ENCODE measurements at places on chromosomes 12 and 14.

DNA sequence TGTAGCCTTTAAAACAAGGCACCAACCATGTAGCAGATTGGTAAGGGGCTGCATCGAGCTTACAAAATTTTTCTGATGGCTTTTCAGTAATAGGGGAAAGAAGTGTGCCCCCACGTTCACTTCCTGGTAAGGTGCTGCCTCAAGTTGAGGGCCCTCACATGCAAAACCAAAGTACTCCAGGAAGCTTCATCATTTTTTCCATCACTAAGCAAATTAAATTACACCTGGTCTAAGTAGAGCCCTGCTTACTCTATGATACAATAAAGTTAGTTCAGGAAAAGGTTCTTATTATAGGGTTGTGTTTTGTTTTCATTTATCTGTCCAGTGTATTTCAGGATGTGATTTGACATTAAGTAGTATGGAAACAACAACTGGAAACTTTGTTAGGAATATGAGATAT lies 15.0 kb upstream of the AKAP5 start:
- DNase-seq: no peak

GRCh38 chr14:93103392-93104080 lies 12.2 kb downstream of the ITPK1 start:
- DNase-seq: no peak

DNA sequence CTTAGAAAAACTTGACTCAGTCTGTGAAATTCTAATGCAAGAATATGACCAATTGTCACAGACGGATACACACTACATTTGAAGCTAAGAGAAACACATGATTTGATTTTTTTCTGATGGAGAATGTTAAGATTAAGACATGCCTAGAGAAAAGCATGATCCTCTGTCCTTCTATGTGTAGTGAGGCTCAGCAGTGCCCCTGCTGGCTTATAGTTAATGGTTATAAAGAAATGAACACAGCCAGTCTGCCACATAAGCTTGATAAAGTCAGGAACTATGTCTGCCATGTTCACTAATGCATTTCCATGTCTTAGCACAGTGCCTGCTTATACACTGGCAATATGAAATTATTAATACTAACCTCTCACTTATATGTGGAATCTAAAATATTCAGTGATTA lies 168.1 kb upstream of the DAAM1 start:
- DNase-seq: no peak

- DNase-seq: no peak
Observed at GRCh38 chr14:24712374-24712773, 78.4 kb upstream of the GZMB start.

DNA sequence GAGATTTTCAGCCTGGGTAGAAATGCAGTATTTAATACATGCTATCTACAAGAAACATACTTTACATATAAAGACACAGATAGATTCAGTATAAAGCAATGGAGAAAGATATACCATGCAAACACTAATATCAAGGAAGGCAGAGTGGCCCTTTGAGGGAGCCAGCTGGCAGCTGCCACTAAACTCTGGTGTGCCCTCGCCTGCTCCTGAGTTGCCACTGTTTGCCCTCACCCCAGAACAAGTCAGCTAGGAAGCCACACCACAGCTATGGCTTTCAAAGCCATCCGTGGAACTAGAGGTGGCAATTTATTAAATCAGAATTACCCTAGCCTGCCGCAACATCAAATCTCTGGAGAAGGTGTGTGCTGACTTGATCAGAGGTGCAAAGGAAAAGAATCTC lies 18.3 kb downstream of the PXN start:
- no peak for DNase-seq

DNA sequence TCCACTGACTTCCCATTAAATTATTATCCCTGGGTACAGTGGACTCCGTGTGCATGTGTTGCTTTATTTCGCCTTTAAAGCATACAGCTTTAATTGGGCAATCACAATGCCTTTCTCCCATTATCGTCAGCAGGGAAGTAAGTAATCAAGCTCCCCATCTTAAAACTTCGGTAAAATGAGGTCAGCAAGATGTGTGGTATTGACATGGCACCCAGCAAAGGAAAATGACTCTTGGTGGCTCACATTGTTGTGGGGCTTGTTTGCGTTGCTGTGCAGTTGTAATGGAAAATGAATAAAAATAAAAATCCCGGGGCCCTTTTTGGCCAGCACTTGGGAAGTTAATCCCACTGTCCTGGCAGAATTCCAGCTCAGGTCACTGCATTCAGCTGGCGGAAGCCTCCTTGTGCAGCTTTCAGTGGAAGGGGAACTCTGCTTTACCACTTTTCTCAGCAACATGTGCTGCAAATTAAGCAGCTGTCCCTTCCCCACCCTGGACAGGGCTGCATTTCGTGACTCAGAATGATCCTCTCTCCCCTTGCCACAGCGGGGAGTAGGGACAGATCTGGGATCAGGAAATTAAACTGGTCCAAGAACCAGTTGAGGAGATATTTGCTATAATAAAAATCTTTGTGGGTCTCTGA lies 13.9 kb upstream of the ATP2A2 start:
- peak; percentile 42 for DNase-seq

GRCh38 chr14:89340200-89341181 lies 76.5 kb downstream of the FOXN3 start:
- DNase-seq: no peak

DNA sequence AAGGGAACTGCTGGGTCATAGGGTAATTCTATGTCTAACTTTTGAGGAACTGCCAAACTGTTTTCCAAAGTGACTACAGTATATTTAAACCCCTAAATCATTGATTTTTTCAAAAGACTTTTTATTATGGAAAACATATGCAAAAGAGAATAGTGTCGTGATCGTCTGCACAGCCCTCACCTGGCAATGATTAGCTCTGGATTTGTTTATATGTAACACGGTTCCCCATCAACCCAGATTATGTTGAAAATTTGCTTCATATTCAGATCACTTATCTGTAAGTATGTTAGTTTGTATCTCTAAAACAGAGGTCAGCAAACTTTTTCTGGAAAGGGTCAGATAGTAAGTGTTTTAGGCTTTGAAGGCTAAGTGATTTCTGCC lies 52.7 kb downstream of the CCDC92 start:
- DNase-seq: no peak

GRCh38 chr14:23644919-23645336 lies 8.8 kb downstream of the DHRS2 start:
- DNase-seq: no peak

- peak; percentile 53 for DNase-seq
Observed at GRCh38 chr12:52454411-52455201, 2.7 kb upstream of the KRT6B start.

All from T47D (cell line).